ENCODE measurements at places on chromosomes 5 and 9.
A peak's percentile ranks its signal among the peaks of the same experiment; 100 is the strongest.

DNA sequence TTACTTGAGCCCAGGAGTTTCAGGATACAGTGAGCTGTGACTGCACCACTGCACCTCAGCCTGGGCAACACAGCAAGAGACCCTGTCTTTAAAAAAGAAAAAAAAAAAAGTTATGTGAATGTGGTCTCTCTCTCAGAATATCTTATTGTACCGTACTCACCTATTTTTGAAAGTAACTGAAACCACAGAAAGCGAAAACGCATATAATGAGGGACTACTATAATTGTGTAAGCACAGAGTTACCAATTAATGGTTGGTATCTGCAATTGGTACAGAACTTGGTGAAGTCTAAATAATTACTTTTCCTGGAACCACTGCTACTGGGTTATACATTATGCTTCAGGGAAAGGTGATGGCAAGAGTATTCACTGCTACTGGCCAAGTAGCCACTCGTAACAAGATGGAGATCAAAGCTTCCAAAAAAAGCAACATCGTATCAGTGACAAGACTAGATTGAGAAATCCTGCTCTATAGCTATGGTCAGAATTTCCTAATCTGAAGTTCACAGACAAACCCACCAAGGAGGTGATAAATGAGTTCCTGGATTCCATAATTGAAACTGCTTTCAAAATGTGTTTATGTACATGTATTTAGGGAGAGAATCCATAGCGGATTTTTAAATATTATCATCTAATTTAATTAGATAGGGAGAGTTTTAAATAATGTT lies 82.7 kb downstream of the NR6A1 start:
- DNase-seq = no peak

- DNase-seq = no peak
These were observed 269.5 kb downstream of the ARHGEF28 start for GRCh38 chr5:73895471-73895870.

- DNase-seq = no peak
These were observed 47.0 kb upstream of the RPS23 start for GRCh38 chr5:82325155-82325554.

DNA sequence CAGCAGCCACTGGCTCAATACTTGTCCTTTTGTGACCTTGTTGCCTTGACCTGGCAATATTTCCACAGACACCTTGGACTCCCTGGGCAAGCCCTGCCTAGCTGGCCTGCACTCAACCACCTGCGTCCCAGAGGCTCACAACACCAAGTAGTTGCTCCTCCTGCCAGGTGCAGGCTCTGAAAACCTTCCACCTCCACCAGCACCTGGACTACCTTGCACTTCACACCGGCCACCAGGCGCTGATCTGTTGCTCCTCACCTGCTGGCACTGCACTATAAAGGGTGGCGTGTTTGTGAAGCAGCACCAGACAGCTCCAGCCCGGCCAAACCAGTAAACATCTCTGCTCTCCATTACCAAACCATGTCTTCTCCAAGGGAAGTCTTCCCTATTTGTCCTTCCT lies 997.7 kb downstream of the PTPRD start:
- peak; percentile 3 for DNase-seq

GRCh38 chr5:97840643-97841042 lies 657.6 kb upstream of the RIOK2 start:
- no peak for DNase-seq

- DNase-seq = no peak
These were observed 1.4 kb downstream of the ZBTB26 start for GRCh38 chr9:122929796-122930354.

DNA sequence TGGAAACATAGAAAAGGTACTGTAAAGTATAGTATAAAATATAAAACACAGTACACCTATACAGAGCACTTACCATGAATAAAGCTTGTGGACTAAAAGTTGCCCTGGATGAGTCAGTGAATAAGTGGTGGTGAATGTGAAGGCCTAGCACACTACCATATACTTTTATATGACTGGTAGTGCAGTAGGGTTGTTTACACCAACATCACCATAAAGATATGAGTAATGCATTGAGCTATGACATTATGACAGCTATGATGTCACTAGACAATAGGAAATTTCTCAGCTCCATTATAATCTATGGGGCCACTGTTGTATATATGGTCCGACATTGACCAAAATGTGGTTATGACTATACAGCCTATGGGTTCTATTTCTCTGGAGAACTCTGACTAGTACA lies 291.8 kb upstream of the ACTBL2 start:
- no peak for DNase-seq

GRCh38 chr5:107563959-107564544 lies 106.7 kb downstream of the EFNA5 start:
- DNase-seq = no peak

DNA sequence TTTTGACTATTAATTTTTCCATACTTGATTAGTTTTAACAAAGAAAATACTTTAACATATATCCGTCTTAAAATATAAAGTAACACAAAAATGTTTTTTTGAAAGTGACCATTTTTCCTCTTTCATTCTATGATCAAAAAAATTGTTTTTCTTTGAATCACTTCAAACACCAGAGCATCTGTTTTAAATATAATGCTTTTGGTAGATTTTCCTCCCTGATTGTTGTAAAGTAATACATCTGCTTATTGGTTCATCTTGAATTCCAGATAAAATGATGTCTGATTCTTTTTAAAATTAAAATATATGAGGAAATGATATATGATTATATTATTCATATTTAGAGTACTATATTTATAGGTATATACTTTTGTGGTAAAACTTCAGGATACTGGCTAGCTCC lies 76.2 kb upstream of the LPAR1 start:
- DNase-seq = no peak

DNA sequence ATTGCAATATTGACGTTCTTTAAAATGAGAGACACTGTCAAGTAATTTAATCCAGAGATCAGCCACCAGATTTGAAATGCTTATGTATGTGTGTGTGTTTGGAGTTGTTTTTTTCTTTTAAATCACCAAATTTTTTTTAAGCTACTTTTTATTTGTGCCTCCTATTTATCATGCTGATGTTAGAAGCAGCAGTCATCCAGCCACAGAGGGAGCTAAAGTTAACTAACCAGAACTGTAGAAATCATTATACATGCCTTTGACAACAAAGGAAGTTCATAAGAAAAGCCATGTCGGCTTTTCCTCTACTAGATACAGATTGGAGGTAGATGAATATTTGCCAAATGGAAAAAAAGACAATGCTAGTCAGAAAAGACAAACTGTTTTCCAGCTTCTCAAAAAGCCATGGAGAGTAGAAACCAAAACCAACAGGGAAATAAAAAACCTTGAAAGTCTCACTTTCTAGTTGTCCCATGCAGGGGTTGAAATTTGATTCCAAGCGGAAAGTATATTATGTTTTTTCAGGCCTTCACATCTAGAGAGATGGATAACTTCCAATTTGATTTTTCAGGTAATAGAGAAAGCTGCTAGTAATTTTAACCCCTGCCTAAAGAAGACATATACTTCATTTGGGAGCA lies 4.5 kb downstream of the PURA start:
- DNase-seq = no peak

Measured in stimulated activated CD4-positive, alpha-beta T cell treated with anti-CD3 and anti-CD28 coated beads, Interleukin-4, amount 100 ng/mL, for 24 hours (primary cell).